EL (cell line): ENCODE measurements at places on chromosomes 1 and 21.

GRCh38 chr21:28737674-28738419 is 254.8 kb downstream of the LTN1 start:
- peak; percentile 62 for DNase-seq

DNA sequence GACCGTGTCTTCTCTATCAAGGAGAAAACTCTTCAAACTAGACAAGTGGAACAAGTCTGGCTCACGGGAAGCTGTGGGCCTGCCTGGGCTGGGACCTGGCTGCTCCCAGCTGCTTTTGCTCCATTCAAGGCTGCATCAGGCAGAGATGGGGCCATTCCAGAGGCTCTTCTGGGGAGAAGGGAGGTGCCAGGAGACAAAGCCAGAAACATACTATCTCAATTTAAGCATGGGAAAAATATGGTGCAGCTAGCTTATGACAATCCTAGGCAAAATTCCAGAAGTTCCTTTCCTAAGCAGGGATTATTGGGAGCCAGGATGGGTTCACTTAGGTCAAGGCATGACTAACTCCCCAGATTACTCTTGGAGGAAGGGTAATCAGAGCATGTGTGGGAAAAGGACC is 90.8 kb upstream of the SLC2A1 start:
- peak; percentile 28 for DNase-seq

- DNase-seq = no peak
Measured at GRCh38 chr1:80385650-80386049, 1379.1 kb upstream of the ADGRL4 start.

DNA sequence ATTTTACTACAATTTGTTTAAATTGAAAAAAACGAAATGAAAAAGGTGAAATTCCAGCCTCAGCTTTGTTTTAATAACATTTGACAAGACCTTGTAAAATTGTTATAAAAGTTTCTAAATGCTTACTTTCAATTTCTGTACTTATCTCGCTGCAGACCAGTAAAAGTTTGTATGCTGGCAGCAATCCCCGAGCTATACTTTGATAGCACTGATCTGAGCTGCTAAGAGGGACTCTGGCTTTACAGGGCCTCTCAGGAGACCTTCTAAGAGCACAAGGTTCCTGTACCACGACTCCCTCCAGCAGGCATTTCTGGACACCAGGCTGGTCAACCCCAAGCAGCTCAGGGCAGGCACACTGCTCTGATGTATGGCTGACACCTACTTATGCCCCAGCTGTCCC is 13.1 kb downstream of the STMN1 start:
- DNase-seq = no peak

DNA sequence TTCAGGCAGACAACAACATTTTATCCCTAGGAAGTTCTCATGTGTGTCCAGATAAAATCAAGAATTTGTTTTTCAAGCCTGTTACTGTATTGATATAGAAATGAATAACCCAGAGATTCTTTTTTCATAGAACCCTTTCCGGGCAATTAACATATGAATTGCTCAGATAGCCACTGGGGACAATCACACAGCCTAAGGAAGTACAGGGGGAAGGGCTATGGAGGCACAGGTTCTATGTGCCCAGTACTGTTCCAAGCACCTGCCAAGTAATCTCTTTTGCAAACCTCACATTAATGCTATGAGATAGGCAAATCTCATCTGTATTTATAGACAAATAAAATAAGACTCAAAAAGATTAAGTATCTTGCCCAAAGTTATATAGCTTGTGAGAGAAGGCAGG is 84.9 kb downstream of the NTNG1 start:
- no peak for DNase-seq

DNA sequence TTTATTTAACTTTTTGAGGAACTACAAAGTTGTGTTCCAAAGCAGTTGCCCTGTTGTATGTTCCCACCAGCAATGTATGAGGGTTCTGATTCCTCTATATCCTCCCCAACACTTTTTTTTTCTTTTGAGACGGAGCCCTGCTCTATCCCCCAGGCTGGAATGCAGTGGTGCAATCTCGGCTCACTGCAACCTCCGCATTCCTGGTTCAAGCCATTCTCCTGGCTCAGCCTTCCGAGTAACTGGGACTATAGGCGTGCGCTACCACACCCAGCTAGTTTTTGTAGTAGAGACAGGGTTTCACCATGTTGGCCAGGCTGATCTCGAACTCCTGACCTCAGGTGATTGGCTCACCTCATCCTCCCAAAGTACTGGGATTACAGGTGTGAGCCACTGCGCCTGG is 60.4 kb upstream of the ENAH start:
- no peak for DNase-seq

DNA sequence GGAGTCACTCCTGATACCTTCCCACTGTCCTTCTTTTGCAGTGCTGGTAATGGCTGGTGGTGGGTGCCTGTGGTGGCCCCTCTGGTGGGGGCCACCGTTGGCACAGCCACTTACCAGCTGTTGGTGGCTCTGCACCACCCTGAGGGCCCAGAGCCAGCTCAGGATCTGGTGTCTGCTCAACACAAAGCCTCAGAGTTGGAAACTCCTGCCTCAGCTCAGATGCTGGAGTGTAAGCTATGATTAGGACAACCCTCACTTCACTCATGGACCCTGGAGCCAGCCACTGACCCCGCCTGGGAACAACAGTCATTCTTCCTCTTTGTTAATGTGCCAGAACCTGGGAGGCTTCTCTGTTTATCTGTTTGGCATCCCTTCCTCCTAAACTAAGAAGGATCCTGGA is 1.1 kb upstream of the ATP8B2 start:
- DNase-seq = no peak

GRCh38 chr1:65971547-65971946 is 178.9 kb downstream of the PDE4B start:
- peak; percentile 21 for DNase-seq

DNA sequence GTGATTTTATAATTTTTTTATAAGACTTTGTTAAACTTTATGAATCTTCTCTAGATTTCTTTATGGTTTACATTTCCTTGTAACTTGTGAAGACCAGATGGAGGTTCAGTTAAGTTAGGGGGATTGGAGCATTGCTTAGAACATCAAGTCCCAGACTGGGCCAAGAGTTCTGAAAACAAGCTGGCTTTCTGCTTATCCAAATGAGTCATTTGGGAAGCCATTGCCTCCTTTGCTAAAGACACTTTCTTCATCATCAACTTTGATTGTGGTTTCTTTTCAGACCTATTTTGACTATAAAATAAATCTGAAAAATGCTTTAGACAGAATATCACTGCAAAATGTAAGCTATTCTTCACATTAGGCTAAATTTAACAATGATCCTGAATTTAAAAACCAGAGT is 446.8 kb downstream of the USP25 start:
- no peak for DNase-seq

DNA sequence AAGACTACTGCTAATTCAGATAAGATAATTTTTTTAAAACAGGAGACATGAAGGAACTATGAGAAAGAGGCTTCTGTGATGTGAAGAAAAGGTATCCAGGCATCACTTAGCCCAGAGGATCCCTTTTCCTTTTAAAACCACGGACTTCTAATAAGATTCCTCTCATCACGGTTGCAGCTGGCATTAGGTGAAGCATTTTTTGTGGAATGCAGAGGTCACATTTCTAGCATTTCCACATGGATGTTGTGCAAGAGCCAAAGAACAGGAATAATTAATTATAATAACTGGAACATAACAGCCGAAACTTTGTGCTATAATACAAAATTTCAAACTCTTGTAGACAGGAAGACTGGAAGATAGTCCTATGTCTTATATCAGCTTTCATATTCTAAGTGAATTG is 27.6 kb downstream of the CYP2J2 start:
- DNase-seq = peak; percentile 3

GRCh38 chr1:162004441-162004950 is 19.2 kb downstream of the OLFML2B start:
- no peak for DNase-seq

DNA sequence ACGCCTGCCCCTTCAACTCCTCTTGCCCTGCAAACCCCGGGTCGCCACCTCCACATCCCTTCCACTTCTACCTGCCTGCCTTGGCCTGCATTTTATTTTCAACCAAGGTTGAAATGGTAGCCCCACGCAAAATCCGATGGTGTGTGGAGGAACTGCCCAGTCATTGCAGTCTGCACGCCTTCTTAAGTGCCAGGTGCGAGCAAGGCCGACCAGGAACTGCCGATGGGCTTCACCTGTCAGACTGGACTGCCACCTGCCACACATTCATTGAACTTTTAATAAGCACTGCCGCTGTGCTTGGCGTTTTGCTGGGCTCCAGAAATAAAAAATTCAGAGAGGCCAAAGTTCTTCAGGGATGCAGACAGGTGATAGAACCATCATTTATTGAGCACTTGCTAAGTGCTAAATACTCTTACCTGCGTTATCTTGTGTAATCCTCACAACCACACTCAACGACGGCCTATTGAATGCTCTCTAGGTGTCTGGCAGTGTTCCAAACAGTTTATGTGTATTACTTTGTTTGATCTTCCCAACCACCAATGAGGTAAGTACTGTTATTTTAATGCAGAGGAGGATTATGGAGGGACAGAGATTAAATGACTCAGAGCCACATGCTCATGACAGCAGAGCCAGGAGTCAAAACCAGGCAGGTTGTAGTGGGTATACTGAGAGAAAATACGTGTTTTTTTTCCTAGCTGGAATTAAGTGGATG is 36.2 kb downstream of the CACHD1 start:
- no peak for DNase-seq

DNA sequence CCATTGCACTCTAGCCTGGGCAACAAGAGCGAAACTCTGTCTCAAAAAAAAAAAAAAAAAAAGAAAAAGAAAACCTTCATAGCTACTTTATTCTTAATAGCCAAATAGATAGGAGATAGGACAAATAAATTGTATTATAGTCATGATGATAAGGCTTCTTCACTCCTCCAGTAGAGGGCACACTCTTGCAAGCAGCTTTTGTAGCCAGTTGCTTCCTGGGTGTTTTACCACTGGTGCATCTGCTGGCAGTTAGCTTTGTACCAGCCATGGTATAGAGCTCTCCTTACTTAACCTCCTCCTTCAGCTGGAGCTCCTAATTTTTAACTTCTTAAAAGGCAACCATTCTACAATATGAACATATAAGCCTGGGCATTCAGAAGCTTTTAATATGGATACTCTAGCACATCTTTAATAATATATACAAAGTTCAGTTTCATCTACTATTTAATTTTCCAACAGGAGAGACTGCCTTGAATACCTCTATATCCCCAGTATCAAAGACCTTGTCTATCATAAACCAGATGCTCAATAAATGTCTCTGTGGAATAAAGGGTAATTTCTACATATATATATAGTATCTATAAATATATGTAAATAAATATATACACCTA is 35.8 kb downstream of the EVI5 start:
- DNase-seq = peak; percentile 70

DNA sequence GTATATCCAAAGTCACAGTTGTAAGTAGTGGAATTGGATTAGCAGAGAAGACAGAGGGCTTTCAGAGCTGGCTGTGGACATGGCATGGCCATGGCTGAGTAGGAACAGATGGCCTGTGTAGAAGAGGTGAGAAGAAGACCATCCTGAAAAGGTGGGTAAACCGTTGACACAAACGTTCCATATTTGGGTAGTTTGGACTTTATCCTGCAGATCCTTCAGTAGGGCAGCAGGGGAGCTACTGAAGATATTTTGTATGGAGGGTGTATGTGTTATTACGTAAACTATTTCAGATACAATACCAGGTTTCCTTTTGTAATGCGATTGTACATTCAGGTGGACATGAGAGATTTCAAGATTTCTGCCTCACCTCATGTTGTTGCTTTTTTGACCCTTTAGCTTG is 1.6 kb downstream of the UTP11 start:
- no peak for DNase-seq

DNA sequence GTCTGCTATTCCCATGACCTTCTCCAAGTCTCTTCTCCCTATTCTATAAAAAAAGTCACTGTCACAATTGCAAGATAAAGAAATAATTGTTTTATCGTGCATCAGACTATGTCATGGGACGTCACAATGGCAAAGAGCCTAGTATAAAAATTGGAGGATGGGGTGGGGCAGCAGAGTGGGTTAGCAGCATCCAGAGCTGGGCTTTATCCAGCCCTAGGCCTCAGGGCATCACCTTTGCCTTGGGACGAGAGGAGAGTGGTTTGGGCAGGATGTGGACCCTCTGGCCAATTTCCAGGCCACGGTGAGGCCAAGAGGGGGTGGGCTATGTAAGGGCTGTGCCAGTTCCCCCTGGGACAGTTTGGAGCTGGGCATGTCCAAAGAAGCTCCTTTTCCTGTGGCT is 25.7 kb downstream of the WNT4 start:
- no peak for DNase-seq

GRCh38 chr1:27872802-27873551 is 633 bp downstream of the THEMIS2 start:
- DNase-seq = peak; percentile 59

- peak; percentile 44 for DNase-seq
Measured at GRCh38 chr1:118947003-118947765, 41.0 kb downstream of the TBX15 start.

DNA sequence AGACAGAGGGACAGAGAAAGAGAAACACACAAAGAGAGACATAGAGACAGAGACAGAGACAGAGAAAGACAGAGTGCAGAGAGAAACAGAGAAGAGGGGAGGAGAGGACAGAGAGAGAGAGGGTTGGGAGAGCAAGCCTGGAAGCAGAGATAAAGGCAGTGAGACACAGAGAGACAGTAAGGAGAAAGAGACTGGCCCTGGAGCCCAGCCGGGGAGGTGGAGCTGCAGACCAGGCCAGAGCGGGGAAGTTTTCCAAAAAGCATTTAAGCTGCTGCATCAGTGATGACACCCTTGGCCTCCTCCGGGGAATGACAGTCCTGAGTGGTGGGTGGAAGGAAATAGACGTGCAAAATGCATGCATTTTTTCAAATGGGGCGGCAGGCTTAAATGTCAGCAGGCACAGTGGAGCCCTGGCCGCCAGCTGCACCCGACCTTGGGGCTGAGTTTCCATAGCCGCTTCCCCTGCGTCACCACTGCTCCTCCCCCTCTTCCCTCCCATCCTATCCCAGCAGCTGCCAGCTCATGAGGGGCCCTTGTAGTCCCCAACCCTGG is 95.4 kb upstream of the KLHDC7A start:
- DNase-seq = no peak

GRCh38 chr1:58818976-58819375 is 35.1 kb upstream of the JUN start:
- DNase-seq = no peak

- DNase-seq = no peak
Measured at GRCh38 chr1:51168936-51169335, 66.9 kb downstream of the C1orf185 start.

- no peak for DNase-seq
Measured at GRCh38 chr1:246291127-246291526, 216.0 kb downstream of the SMYD3 start.

DNA sequence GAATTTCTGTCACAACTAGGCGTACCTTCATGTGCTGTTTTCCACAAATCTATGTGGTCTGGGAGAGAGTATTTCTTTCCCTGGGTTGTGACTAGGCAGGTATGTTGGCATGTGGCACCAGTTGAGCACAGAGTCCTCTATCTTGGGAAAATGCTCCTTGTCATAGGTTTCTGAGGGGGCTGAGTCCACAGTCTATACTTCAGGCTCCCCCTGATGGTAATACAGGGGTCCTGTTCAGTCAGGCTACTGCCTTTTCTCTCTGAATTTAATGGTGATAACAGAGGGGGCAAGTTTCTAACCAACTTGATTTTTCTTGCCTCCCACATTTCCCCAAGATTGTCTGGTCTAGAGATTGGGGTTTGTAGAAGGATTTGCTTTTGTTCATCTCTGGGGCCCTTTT is 35.8 kb downstream of the VANGL1 start:
- no peak for DNase-seq
